Upper lobe of right lung (tissue), 1 donor: ENCODE measurements at places on chromosomes 3 and 15.
A peak's percentile ranks its signal among the peaks of the same experiment; 100 is the strongest.

DNA sequence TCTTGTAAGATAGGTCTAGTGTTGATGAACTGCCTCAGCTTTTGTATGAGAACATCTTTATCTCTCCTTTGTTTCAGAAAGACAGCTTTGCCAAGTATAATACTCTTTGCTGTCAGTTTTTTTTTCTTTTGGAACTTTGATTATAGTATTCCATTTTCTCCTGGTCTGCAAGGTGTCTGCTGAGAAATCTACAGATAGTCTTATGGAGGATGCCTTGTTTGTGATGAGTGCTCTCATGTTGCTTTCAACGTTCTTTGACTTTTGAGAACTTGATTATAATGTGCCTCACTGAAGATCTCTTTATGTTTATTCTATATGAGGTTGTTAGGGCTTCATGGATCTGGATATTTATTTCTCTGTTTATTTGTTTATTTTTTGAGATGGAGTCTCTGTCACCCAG, 60.3 kb downstream of the DOCK3 start:
- no peaks in the 10 kb centered on the region for H3K36me3 ChIP-seq
- no peaks in the 10 kb centered on the region for H3K4me1 ChIP-seq
- no peaks in the 10 kb centered on the region for H3K27me3 ChIP-seq
- H3K4me3 ChIP-seq: no peak overlapping the region
- no peak overlapping the region for H3K27ac ChIP-seq

DNA sequence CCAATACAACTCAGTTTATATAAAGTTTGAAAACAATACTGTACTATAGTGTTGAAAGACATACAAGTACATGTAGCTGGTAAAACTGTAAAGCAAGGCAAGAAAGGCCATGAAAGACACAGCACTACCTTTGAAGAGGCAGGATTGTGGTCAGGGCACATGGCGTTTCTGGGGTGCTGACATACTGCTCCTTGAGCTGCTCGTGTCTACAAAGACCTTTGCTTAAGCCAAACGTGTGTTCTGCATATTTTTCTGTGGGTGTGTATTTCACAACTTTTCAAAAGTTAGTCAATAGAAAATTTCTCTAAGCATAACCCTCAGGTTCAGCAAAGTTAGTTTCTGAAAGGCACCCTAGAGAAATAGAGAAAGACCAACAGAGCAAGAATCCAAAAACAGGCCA, 14.1 kb upstream of the TOPAZ1 start:
- H3K4me3 ChIP-seq: no peak overlapping the region
- DNase-seq: no peak
- H3K36me3 ChIP-seq: no peaks in the 10 kb centered on the region
- H3K27ac ChIP-seq: no peak overlapping the region
- no peaks in the 10 kb centered on the region for H3K4me1 ChIP-seq
- H3K27me3 ChIP-seq: peaks cover 4% of the 10 kb centered on the region

- no peaks in the 10 kb centered on the region for H3K4me1 ChIP-seq
- H3K27me3 ChIP-seq: no peaks in the 10 kb centered on the region
- DNase-seq: no peak
- H3K36me3 ChIP-seq: no peaks in the 10 kb centered on the region
- H3K4me3 ChIP-seq: no peak overlapping the region
Measured at GRCh38 chr3:43629257-43629656, 7.4 kb upstream of the ANO10 start.

GRCh38 chr15:71109130-71109529, 6.1 kb upstream of the THSD4 start:
- no peaks in the 10 kb centered on the region for H3K4me1 ChIP-seq
- H3K36me3 ChIP-seq: no peaks in the 10 kb centered on the region
- no peak overlapping the region for H3K27ac ChIP-seq
- DNase-seq: no peak
- no peak overlapping the region for H3K4me3 ChIP-seq

GRCh38 chr3:106193876-106194275, 325.1 kb upstream of the CBLB start:
- H3K4me3 ChIP-seq: no peak overlapping the region
- no peaks in the 10 kb centered on the region for H3K36me3 ChIP-seq
- H3K27ac ChIP-seq: no peak overlapping the region
- no peaks in the 10 kb centered on the region for H3K27me3 ChIP-seq

DNA sequence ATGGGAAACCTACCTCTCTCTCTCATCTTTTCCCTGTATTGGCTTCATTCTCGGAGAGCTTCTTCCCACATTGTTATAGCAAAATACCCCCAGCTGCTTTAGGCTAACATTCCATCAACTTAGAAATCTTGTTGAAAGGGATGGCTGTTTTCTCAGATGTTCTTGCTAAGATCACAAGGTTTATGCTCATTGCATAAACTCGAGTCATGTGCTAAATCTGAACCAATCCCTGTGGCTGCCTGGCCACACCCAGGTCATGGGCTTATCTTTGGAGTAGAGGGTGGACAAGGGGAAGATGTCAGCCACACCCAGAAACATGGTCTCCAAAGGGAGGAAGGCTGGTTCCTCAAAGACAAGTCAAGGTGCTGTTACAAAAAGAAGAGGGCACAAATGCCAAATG, 150.6 kb upstream of the UMPS start:
- peaks cover 5% of the 10 kb centered on the region for H3K4me1 ChIP-seq
- H3K4me3 ChIP-seq: no peak overlapping the region
- DNase-seq: no peak
- no peak overlapping the region for H3K27ac ChIP-seq
- no peaks in the 10 kb centered on the region for H3K36me3 ChIP-seq

GRCh38 chr3:72818905-72819304, 29.3 kb downstream of the SHQ1 start:
- H3K27ac ChIP-seq: no peak overlapping the region
- H3K4me1 ChIP-seq: peaks cover 24% of the 10 kb centered on the region

DNA sequence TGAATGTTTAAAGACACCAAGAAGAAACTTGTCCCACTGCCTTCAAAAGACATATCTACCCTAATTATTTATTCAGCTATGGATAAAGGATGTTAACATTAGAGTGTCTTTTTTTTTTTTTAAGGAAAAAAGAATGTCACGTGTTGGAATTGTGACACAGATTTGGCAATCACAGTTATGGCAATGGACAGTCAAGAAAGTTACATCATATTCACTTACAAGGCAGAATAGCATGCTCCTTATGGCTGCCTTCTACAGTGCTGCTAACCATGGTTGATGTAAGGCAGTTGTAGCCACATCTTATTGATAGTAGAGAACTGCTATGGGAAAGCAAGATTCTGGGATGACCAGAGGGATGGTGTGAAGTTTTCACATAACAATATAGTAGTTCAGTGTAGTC, 128.8 kb upstream of the ZBTB20 start:
- H3K4me3 ChIP-seq: no peak overlapping the region
- no peak for DNase-seq
- H3K4me1 ChIP-seq: peaks cover 3% of the 10 kb centered on the region
- H3K36me3 ChIP-seq: no peaks in the 10 kb centered on the region
- no peak overlapping the region for H3K27ac ChIP-seq

DNA sequence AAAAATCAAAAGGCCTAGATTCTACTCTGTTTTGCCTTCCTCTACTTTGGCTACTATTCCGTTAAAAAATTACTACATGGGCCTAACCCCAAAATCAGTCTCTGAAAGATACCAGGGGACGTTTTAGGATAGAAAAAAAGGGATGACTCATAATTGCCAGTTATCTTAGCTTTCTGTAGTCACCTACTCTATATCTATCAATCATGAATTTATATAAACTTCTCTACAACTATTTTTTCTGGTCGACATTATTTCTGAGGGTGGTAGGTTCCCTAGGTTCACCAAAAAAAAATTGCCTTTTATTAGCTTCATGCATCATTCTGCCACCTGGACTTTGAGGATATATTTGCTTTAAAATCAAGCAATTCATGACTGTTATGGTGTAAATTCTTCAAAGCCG, 36.5 kb downstream of the RAF1 start:
- no peak overlapping the region for H3K27ac ChIP-seq
- no peaks in the 10 kb centered on the region for H3K27me3 ChIP-seq
- H3K4me1 ChIP-seq: peaks cover 62% of the 10 kb centered on the region
- no peak for DNase-seq
- H3K4me3 ChIP-seq: no peak overlapping the region

- H3K4me1 ChIP-seq: no peaks in the 10 kb centered on the region
- H3K36me3 ChIP-seq: no peaks in the 10 kb centered on the region
- no peak overlapping the region for H3K4me3 ChIP-seq
- DNase-seq: no peak
- no peak overlapping the region for H3K27ac ChIP-seq
- no peaks in the 10 kb centered on the region for H3K27me3 ChIP-seq
Measured at GRCh38 chr3:139105154-139105702, 60.5 kb upstream of the PRR23C start.

GRCh38 chr3:152587861-152588260, 247.1 kb upstream of the P2RY1 start:
- H3K4me1 ChIP-seq: peaks cover 7% of the 10 kb centered on the region
- DNase-seq: no peak
- H3K27ac ChIP-seq: no peak overlapping the region
- H3K36me3 ChIP-seq: no peaks in the 10 kb centered on the region
- H3K4me3 ChIP-seq: no peak overlapping the region
- no peaks in the 10 kb centered on the region for H3K27me3 ChIP-seq

- no peak overlapping the region for H3K27ac ChIP-seq
- DNase-seq: no peak
- H3K4me3 ChIP-seq: no peak overlapping the region
Measured at GRCh38 chr3:74000725-74001124, 376.0 kb upstream of the PDZRN3 start.

- no peaks in the 10 kb centered on the region for H3K36me3 ChIP-seq
- H3K27me3 ChIP-seq: no peaks in the 10 kb centered on the region
- H3K4me3 ChIP-seq: no peak overlapping the region
- no peak for DNase-seq
- no peaks in the 10 kb centered on the region for H3K4me1 ChIP-seq
- no peak overlapping the region for H3K27ac ChIP-seq
Measured at GRCh38 chr3:59791774-59792308, 742.0 kb upstream of the CFAP20DC start.

- no peak overlapping the region for H3K4me3 ChIP-seq
- H3K36me3 ChIP-seq: no peaks in the 10 kb centered on the region
- DNase-seq: no peak
- no peaks in the 10 kb centered on the region for H3K27me3 ChIP-seq
Measured at GRCh38 chr3:186425788-186426730, 64.0 kb upstream of the DGKG start.

GRCh38 chr3:7520593-7520992, 659.7 kb downstream of the GRM7 start:
- no peaks in the 10 kb centered on the region for H3K27me3 ChIP-seq
- no peak overlapping the region for H3K4me3 ChIP-seq
- no peak for DNase-seq
- H3K4me1 ChIP-seq: no peaks in the 10 kb centered on the region
- H3K36me3 ChIP-seq: no peaks in the 10 kb centered on the region
- no peak overlapping the region for H3K27ac ChIP-seq

GRCh38 chr3:146781059-146781458, 175.9 kb upstream of the PLSCR5 start:
- no peak overlapping the region for H3K27ac ChIP-seq
- H3K4me1 ChIP-seq: no peaks in the 10 kb centered on the region
- no peak overlapping the region for H3K4me3 ChIP-seq
- no peaks in the 10 kb centered on the region for H3K36me3 ChIP-seq
- DNase-seq: no peak

DNA sequence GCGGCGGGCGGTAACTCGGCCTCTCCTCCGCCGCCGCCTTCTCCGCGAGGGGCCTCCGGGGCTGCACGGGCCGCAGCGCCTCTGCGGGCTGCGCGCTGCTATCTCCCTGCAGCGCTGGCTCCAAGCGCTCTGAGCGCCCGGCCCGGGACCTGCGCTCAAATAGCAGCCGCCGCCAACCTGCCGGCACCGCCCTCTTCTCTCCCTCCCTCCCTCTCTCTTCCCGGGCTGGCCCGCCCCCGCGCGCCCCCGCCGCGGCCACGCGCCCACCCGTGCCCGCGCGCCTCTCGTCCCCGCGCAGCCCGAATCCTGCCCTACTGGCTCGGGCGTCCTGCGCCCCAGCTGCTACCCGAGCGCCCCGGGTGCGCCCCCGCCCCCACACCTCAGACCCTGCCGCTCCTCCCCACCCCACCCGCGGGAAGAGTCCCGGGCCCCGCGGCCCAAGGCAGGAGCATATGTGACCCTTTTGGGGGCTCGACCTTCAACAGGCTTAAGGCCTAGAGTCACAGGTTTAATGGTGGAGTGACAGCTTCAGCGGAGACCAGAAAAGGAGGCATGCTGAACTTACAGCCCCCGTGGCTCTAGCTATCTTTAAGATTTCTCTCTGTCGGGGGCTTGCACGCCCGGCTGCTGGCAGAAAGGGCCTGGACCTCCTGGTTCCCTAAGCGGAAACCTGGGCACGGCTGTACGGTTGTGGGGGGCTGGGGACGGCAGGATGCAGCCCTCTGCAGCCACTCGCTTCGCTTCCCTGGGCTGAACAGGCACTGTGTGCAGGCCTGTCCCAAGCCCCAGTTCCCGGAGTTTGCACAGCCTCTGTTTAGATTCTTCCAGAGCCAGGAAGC, at the start of gene CACNA2D2:
Gene CACNA2D2, minus strand, starts transcription at position 131 of the 839 bp plus-strand sequence. CDS start 211 bp downstream, outside the sequence.
- H3K4me1 ChIP-seq: peaks cover 11% of the 10 kb centered on the region
- H3K4me3 ChIP-seq: peak within 1 kb of the TSS; percentile 58
- DNase-seq: peak; percentile 88
- peak within 1 kb of the TSS; percentile 47 for H3K27ac ChIP-seq
- no peaks in the 10 kb centered on the region for H3K27me3 ChIP-seq

DNA sequence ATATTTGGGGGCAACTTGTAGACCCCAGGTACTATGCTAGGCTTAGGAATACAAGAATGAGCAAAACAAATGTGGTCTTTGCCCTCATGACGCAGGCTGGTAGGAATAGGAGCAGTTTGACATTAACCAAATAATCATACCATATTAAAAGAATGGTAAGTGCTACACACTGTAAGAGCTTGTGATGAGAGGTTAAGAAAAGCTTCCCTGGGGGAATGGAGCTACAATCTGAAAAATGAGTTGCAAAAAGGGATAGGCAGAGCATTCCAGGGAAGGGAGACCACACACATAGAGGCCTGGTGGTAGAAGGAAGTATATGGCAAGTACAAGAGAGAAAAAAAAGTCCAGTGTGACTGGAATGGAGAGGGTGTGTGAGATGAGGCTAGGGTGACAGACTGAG, 37.3 kb downstream of the TMOD3 start:
- H3K4me1 ChIP-seq: no peaks in the 10 kb centered on the region
- no peaks in the 10 kb centered on the region for H3K27me3 ChIP-seq
- H3K27ac ChIP-seq: no peak overlapping the region
- DNase-seq: no peak
- H3K4me3 ChIP-seq: no peak overlapping the region
- peaks cover 74% of the 10 kb centered on the region for H3K36me3 ChIP-seq

GRCh38 chr3:163368168-163368567, 1710.1 kb downstream of the SI start:
- no peaks in the 10 kb centered on the region for H3K4me1 ChIP-seq
- no peaks in the 10 kb centered on the region for H3K27me3 ChIP-seq
- no peak for DNase-seq
- no peak overlapping the region for H3K4me3 ChIP-seq
- no peak overlapping the region for H3K27ac ChIP-seq

- H3K4me1 ChIP-seq: peaks cover 8% of the 10 kb centered on the region
- peak overlapping the region; percentile 42 for H3K27ac ChIP-seq
- H3K36me3 ChIP-seq: no peaks in the 10 kb centered on the region
Measured at GRCh38 chr3:8621872-8622271, 22.7 kb downstream of the SSUH2 start.

GRCh38 chr3:43178891-43179366, 73.0 kb upstream of the POMGNT2 start:
- no peak overlapping the region for H3K27ac ChIP-seq
- no peak overlapping the region for H3K4me3 ChIP-seq
- H3K4me1 ChIP-seq: peaks cover 21% of the 10 kb centered on the region
- no peaks in the 10 kb centered on the region for H3K27me3 ChIP-seq

- no peaks in the 10 kb centered on the region for H3K27me3 ChIP-seq
- peak; percentile 89 for DNase-seq
- peaks cover 41% of the 10 kb centered on the region for H3K36me3 ChIP-seq
- no peaks in the 10 kb centered on the region for H3K4me1 ChIP-seq
- no peak overlapping the region for H3K27ac ChIP-seq
Measured at GRCh38 chr15:41811432-41812195, 16.3 kb upstream of the JMJD7 start.
